ENCODE measurements at places on chromosomes 7 and 10.
A peak's percentile ranks its signal among the peaks of the same experiment; 100 is the strongest.

DNA sequence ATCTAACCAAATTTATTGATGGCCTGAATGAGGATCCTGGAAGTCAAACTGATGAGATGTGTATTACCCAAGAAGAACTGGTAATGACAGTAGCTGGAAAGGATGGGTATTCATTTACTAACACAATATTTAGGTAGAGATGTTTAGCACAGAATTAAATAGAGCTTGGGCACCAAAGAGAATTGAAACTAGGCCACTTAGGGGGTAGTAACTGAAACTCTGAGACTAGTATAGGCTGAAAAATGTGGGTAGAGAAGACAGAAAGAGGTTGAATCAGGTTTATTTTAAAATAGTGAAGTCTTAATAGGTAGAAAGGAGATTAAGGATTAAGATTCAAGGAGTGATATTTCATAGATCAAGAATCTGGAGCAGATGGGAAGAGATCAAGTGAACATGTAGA is 155.8 kb downstream of the MLLT10 start:
- no peak for DNase-seq

DNA sequence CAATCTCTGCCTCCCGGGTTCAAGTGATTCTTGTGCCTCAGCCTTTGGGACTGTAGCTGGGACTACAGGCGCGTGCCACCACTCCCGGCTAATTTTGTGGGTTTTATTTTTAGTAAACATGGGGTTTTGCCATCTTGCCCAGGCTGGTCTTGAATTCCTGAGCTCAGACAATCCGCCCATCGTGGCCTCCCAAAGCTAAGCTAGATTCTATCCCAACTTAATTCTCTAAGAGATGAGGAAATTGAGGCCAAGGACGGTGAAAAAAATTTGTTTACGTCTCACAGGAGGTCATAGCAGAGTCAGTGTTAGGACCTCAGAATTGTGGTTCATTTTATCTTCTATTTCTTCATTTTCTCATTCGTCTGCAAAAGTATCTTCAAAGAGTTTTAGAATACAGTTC is 6.1 kb downstream of the CCAR1 start:
- no peak for DNase-seq

DNA sequence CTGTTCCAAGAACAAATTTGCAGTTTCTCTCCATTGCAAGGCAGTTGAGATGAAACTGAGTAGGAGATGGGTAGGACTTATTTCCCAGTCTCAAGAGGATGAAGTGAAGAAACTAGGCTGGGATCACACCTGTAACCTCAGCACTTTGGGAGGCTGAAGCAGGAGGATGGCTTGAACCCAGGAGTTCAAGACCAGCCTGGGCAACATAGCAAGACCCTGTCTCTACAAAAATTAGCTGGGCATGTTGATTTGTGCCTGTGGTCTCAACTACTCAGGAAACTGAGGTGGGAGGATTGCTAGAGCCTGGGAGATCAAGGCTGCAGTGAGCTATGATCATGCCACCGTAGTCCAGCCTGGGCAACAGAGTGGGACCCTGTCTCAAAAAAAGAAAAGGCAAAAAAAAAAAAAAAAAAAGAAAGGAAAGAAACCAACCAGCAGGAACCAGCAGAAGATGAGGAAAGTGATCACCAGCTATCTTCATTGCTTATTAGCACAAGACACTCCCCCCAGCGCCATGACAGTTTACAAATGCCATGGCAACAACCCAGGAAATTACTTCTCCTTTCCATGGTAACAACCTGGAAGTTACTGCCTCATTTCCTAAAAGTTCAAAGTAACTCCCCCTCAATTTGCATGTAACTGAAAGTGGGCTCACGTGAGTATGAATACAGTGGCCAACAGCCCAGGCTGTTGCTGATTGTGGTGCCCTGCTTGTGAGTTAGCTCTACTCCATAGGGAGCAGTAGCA is 18.3 kb upstream of the ST8SIA6 start:
- DNase-seq = no peak

DNA sequence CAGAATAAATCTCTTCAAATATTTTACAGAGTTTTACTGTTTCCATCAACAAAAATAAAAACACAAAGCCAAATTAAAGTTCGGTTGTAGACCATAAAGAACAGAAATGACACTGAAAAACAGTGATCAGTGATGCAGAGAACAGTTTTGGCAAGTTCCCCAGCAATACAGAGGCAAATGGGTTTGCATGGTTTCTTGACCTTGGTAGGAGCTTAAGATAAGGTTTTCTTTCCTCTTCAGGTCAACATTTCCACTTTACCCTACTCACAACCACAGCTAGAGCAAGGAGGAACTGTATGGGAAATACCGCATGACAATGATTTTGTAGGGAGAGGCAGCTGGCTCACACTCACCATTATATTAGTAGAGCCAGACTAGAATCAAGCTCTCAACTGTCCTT is 199.5 kb downstream of the SH2D4B start:
- DNase-seq = no peak

DNA sequence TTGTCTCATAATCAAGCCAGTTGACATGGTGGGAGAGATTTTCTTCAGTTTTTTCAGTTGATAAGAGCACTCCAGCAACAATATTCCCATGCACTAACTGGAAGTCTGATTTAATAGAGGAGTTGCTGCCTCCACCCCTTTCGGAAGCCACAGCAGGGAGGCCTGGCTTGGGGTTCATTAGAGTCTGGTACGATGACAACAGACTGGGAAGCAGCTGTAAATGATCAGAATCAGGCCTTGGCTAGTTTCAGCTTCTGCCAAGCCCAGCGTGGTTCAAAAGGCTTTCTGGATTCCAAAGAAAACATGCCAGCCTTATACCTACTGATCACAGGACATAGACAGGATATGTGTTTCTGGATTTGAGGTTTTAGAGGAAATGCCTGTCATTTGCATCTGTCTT is 274.0 kb downstream of the CSTF2T start:
- DNase-seq = no peak

DNA sequence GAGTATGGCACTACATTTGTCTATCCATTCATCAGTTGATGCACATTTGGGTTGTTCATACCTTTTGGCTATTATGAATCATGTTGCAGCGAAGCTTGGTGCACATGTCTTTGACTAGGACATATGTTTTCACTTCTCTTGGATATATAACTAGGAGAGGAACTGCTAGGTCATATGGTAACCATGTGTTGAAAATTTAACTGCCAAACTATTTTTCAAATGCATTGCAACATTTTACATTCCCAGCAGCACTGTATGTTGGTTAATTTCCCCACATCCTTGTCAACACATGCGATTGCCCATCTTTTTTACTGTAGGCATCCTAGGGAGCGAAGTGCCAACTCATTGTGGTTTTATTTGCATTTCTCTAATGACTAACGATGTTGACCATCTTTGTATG is 183.4 kb downstream of the PRKCQ start:
- DNase-seq = no peak

- DNase-seq = peak; percentile 21
Measured at GRCh38 chr10:15370856-15371701, at the start of gene FAM171A1. Gene FAM171A1 (minus strand): TSS chr10:15371289. CDS start chr10:15371052, 237 bp downstream.
